ENCODE measurements at places on chromosomes 13 and 19.

DNA sequence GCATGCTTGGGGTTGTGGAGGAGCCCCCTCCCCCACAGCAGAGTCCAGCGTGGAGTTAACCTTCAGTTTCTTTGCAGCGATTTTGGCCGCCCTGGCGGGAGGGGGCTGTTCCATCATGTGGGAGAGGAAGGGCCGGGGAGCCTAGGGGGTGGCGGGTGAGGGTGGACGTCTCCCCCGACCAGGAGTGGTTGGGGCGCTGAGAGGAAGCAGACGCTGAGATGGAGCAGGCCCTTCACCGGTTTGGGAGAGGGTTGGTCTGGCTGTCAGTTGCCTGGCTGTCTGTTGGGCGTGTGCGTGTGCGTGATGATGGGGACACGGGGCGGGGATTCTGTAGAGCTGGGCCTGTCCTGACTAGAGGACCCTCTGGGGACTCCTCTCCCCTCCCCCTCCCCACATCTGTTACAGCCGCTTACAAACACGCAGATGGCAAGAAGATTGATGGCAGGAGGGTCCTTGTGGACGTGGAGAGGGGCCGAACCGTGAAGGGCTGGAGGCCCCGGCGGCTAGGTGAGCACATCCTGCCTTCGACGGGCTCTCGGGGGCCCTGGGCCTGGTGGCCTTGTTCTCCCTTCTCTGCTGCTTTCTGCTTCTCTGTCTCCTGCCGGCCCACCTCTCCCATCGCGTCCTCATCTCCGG lies 9.8 kb upstream of the LIN7B start:
- no peak for DNase-seq

DNA sequence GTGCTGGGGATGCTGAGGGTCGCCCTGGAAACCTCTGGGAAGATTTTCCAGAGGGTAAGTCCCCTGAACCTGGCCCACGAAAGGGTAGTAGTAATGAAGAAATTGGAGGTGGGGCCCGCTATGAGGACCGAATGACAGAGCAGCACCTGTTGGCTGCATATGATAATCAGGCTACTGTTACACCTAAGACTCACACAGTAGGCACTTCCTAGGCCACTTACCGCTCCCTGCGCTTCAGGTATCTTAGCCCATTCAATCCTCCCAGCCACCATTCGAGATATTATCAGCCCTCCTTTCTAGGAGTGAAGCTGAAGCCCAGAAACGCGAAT lies 4.3 kb upstream of the LRFN3 start:
- DNase-seq = no peak

GRCh38 chr13:28566283-28566682 lies 71.4 kb upstream of the FLT1 start:
- no peak for DNase-seq

DNA sequence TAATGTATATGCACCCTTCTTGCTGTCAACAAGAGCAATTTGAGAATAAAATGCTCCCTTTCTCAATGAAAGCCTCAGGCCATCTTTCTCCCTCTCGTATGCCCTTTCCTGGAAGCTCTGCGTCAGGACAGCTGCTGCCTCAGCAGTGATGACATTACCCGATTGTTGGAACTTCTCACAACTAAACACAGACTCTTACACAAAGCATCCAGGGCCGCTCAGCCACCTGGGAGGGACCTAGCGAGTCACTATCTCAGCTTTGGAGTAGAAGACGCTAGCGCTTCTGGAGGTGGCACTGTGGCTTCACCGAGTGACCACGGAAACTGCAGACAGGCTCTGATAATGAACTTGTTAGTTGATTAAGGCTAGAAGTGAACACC lies 153.2 kb upstream of the SOX1 start:
- DNase-seq = no peak

GRCh38 chr19:45739498-45740439 lies 6.5 kb downstream of the MEIOSIN start:
- no peak for DNase-seq

GRCh38 chr19:55005684-55006488 lies 32.2 kb downstream of the GP6 start:
- peak; percentile 55 for DNase-seq

DNA sequence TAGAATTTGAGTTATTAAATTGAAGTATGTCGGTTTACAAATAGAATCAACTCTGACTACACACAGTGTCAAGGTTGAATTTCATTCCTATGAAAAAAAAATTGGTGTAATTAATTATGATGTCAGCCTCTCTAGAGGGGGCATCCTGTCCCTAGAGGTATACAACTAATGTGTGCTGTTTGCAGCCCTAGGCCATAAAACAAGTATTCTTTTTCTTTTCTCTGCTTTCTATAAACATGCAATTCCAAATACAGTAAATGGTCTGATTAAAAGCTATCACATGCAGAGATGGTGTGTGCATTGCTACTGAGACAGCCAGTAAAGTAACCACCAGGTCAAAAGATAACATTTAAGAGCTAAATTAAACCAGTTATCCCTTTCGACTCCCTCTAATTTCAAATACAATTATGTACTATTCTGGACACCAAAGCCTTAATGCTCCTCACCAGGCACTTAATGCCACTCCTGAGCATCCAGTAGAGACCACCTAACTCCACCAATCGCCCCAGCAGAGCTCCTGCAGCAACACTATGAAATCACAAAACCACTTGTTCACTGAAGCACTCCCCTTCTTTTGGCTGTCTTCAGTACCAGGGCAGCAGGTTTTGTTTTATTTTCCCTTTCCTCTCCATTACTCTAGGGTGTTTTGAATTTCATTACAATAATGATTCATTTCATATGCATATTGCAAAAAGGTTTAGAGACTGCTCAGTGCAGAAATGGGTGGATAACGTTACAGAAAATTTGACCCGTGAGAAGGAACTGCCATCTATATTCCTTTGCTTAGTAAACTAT lies 426.9 kb downstream of the PCDH9 start:
- peak; percentile 92 for DNase-seq

- no peak for DNase-seq
Observed at GRCh38 chr13:26476111-26476781, 81.2 kb upstream of the WASF3 start.

DNA sequence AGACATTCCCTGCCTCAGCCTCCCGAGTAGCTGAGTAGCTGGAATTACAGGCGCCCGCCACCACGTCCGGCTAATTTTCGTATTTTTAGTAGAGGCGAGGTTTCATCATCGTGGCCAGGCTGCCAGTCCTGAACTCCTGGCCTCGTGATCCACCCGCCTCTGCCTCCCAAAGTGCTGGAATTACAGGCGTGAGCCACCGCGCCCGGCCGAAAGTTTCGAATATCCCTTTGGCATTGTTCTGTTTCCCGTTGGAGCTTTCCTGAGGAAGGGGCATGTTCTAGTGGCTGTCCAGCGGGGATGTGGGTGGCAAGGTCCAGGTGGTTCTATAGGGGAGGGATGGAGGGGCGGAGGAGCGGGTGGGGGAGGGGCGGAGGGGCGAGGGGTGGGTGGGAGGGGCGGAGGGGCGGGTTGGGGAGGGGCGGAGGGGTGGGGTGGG lies 2.1 kb upstream of the BSG start:
- DNase-seq = no peak

DNA sequence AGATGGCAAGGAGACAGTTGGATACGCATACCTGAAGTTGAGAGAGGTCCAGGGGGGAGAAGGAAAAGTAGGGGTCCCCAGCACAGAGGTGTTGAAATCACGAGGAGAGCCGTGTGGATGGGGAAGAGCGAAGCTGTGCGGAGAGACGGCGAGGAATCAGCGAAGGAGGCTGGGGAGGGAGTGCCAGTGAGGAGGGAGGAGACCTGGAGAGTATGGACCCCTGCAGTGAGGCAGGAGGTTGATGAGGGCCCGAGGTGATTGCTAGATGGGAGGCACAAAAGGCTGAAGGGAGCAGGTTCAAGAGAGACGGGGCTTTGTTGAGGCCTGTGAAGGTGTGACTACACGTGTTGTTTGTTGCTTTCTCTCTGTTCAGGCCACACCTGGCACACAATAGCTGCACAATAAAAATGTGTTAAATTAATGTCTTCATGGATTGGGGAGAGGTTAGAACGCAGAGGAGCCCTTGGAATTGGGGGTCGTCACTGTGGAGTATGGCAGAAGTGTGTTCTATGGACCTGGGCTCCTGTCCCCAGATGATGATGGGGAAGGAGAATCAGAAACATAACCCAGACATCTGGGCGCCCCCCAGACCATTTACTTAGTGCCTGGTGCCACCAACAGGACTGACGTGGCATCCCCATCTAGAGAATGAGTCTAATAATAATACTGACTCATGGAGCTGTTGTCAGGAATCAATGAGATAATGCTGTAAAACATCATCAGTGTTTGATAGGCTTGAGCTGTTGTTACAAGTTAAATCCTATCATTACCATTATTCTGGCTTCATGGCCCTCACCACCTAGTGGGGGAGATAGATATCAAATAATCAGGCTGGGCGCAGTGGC lies 137.5 kb downstream of the SIPA1L3 start:
- no peak for DNase-seq

DNA sequence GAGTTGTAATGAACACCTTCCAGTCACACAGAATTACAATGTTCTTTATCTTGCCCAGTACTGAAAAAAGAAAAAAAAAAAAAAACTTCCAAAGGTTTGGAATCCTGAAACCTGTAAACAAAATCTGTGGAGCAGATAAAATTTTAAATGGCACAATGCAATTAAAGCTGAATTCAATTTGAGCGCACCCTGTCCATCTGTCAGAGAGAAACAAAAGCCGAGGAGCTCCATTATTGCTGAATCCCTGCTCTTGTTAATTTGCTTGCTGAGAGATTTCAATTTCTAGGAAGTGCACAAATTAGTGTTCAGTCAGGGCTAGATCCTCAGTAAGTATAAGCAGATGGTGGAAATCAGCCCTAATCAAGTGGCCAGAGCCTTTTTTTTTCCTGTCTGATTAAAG lies 65.2 kb downstream of the DACH1 start:
- DNase-seq = no peak

GRCh38 chr13:51980908-51981307 lies 30.3 kb downstream of the ATP7B start:
- no peak for DNase-seq

DNA sequence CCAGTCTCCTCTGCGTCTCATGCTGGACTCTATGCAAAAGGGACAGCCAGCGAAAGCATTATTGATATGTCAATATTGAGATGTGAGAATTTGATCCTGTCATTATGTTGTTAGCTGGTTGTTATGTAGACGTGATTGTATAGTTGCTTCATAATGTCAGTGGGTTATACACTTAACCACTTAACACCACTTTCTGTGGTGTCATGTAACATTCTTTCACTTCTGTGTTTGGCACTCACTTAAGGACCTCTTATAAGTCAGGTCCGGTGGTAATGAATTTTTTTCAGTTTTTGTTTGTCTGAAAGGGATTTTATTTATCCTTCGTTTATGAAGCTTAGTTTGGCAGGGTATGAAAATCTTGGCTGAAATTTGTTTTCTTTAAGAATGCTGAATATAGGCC lies 7.1 kb upstream of the SIGLEC7 start:
- DNase-seq = no peak

- DNase-seq = no peak
Observed at GRCh38 chr13:75226092-75226491, 255.9 kb downstream of the TBC1D4 start.

DNA sequence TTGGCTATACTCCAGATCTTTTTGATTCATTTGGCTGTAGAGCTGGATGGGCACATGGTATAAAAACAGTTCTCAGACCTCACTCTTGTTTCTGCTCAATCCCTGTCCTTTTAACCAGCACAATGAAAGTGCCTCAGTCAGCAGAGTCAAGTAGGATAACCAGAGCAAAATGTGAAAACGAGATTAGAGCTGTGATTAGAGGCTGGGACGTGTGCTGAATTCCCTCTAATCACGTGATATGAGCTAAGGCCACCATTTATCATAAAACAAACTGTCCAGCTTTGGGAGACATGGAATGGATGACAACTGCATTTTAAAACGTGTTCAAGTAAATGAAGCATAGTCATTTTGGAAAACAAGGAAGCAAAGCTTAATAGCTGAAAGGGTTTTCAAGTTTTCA lies 54.1 kb downstream of the GJA3 start:
- DNase-seq = no peak

GRCh38 chr19:10981252-10981895 lies 20.5 kb downstream of the SMARCA4 start:
- DNase-seq = no peak

- no peak for DNase-seq
Observed at GRCh38 chr19:39246951-39247669, 1.5 kb downstream of the IFNL4 start.

DNA sequence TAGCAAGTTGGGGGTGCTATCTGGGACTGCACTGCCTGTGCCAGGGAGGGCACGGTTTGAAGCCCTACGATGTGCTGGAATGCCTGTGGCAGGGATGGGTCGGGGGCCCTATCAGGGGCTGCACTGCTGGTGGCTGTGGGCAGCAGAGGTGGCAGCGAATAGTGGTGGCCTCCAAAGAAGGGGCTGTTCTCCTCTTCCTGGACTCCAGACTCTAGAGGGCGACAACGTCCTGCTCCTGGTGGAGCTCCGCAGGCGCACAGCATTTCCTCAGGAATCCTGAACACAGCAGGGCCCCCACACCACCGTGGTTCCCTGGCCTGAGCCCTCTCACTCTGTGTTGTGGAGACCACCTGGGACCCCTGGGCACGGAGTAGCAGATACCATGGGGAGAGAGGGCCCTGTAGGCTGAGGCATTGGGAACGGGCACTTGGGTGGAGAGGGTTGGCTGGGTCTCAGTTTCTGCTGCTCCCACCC lies 145.6 kb downstream of the TNFRSF19 start:
- DNase-seq = no peak

- DNase-seq = no peak
Observed at GRCh38 chr13:93249364-93250306, 23.0 kb downstream of the GPC6 start.

GRCh38 chr13:79044415-79044814 lies 361.6 kb downstream of the RBM26 start:
- no peak for DNase-seq

All from NCI-H2227 treated with DMSO at 0.1 percent for 48 hours (cell line).